ENCODE measurements at places on chromosomes 4 and X.

DNA sequence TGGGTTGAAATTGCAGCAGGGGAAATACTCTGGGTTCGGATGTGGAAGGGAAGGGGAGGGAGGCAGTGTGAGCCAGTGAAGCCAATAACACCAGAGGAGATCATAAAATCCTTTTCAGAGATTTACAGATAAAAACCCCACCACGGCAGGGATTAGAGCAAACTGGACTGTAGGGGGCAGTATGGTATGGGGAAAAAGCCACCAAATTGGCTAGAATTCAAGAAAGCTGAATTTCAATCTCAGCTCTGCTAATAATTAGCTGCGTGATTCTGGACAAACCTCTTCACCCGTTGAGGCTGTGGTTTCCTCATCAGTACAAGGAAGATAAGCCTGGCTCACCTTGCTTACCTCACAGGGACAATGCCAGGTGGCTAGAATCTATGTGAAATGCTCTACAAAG, 108.1 kb downstream of the ATG4A start:
- DNase-seq, result no peak

- no peak for DNase-seq
Observed at GRCh38 chrX:22800360-22800759, 199.4 kb upstream of the DDX53 start.

- no peak for DNase-seq
Observed at GRCh38 chr4:70713453-70714078, 8.2 kb upstream of the RUFY3 start.

- DNase-seq, result no peak
Observed at GRCh38 chrX:121570072-121570841, 522.8 kb downstream of the GLUD2 start.

- DNase-seq, result no peak
Observed at GRCh38 chr4:147969573-147970385, 237.9 kb downstream of the ARHGAP10 start.

- no peak for DNase-seq
Observed at GRCh38 chr4:71267244-71267643, 71.6 kb upstream of the SLC4A4 start.

GRCh38 chrX:12488771-12489170, 302.4 kb upstream of the PRPS2 start:
- DNase-seq, result no peak

- DNase-seq, result no peak
Observed at GRCh38 chrX:34563804-34564203, 93.3 kb downstream of the TMEM47 start.

DNA sequence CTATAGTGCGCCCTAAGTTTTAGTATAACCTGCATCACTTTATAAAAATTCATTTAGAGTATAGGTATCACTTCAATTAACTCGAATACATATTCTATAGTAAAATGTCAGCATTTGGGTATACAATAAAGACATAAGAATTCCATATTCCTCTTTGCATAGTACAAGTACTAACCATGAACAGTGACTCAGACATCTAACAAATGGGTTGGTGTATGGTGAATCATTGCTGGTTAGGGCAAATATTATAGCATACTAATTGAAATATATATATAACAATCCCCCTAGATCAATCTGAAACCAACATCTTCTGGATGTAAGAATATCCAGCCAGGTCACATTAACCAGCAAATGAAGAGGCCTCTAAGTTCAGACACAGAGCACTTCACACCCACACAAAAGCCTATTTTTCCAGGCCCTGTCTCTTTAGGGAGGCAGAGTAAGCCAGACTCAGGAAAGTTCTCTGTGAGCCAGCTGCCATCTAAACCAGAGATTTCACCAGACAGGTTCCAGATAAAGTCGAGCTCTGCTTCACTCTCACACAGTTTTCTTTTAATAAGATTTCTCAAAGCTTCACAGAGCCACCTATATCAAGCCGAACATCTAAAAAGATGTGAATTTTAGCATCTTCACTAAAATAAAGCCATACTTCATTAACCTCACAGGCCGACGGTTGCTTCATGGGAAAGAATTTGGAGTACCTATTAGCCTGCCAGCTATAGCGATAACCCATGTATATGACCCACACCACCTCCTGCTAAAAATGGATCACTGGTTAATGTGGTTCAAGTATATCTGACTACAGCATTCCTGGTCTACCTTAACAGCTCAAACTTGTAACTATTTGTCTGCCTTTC, 200.0 kb upstream of the FTHL17 start:
- DNase-seq, result no peak

GRCh38 chrX:132330156-132330729, 111.0 kb upstream of the RAP2C start:
- no peak for DNase-seq

- no peak for DNase-seq
Observed at GRCh38 chr4:43456383-43456782, 563.9 kb downstream of the GRXCR1 start.
